Calu3 (cell line): ENCODE measurements at places on chromosomes 7 and 10. TPM values are rescaled to one million over a fixed set of nuclear protein-coding genes. Genes with fewer than 3 reads are reported as not detected.

GRCh38 chr10:33129141-33129995 lies 171.3 kb upstream of the ITGB1 start:
- no peak for DNase-seq

- no peak for DNase-seq
Measured at GRCh38 chr7:105399043-105399725, 10.5 kb upstream of the SRPK2 start.

DNA sequence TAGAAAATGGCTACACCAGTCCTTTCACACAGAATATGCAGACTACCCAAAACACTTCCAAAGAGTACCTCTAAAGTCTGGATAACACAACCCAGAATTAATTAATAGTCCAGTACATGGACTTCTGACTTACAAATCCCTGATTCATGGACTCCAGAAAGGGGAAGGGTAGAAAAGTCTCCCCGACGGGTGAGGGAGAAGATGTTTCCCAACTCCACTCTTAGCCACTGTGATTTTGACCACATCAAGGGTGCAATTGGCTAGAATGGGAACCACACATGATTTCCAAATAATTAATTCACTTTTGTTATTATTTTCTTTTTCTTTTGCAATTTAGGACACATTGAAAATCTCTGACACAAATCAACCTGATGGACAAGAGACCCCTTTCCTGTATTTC lies 1.4 kb downstream of the TMEM130 start:
- no peak for DNase-seq

- no peak for DNase-seq
Measured at GRCh38 chr10:9608602-9609001, 1409.1 kb upstream of the CELF2 start.

DNA sequence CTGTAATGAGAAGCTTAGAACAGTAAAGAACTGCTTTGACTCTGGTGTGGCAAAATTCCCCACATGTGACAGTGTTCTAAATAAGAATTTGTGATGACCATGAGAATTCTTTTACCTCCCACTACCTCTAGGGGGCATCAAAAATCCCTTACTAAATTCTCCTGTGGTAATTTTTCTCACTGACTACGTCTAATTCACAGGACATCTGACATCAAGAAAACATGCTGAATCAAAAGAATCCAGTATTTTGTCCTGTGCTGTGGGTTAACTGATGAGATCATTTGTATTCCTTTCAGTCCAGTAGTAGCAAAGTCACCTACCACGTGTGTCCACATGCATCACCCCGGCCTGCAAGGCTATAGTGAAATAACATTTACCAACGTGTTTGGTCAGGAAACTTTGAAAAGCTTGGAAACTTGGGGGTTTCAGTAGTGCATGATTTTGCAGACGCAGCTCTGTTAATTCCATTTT lies 103.8 kb downstream of the ATE1 start:
- DNase-seq, result peak; percentile 4

DNA sequence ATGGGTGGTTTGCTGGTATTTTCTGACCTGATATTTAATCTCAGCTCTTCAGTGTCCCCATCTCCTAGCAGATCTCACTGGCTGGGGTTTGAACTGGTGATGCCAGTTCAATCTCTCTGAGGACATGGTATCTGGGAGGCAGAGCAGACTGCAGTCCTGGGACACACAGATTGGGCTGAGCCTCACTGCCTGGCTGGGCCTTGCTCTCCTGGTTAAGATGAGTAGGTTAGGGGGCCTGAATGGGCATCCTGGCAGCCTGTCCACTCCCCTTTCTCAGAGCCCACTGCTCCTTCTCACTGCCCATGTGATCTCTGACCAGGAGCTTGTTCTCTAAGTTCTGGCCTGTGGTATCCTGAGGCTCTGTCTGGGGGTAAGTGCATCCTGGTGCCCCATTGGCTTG lies 363.4 kb downstream of the GLRX3 start:
- no peak for DNase-seq

DNA sequence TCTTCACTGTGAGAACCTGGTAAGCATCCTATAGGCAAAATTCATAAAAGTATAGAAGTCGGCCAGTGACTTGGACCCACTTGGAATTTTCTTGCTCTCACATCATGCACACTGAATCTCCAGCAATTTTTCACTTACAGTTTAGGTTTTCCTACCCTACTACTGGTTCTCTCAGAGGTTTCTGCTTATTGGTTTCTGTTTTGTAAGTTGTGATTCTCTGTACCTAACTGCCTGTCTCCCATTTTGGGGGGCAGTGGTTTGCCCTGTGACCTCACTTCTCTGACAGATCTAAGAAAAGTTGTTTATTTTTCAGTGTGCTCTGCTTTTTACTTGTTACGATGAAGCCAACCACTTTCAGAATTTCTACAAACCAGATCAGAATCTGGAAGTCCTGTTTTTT lies 158.1 kb downstream of the CFTR start:
- DNase-seq, result no peak

- DNase-seq, result no peak
Measured at GRCh38 chr7:105958012-105958411, 5.1 kb upstream of the CDHR3 start.

DNA sequence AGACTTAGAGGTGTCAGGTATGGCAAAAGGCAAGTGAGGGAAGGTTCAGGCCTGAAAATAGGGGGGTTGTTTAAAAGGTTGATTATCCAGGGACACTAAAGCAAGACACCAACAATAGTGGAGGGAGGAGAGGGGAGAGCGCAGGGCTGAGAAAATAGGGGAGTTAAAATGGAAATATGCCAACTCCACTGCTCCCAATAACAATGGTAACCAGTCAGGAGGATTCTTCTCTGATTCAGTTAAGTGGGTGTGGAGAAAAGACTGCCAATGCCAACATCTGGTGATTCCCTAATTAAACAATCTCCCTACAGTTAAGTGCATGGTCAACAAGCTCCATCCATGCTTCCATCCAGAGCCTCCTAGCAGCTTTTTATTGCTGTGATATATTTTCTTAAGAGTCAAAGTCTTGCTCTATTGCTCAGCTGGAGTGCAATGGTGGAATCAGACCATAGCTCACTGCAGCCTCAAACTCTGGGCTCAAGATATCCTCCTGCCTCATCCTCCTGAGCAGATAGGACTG lies 183.3 kb downstream of the JAZF1 start:
- no peak for DNase-seq

GRCh38 chr10:73876566-73876965 lies 2.2 kb upstream of the CAMK2G start:
- DNase-seq, result no peak

GRCh38 chr10:17671307-17671706 lies 27.4 kb downstream of the STAM start:
- no peak for DNase-seq

DNA sequence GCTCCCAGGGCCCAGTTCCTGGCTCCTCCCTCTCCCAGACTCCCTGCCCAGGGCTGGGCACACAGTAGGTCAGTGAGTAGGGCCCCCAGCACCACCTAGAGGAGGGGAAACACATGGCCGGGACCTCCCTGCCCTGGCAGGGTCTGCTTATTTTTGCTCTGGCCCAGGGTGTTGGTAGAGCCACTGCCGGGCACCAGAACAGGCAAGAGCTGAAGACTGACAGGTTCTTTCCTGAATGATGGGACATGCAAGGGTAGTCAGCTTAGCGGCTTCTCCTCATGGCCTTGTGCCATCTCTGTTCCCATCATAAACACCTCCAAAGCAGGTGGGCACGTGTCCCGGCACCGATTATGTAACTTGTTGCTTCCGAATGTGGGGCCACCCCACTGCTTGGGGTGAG lies 86.5 kb downstream of the NEURL1 start:
- DNase-seq, result no peak

DNA sequence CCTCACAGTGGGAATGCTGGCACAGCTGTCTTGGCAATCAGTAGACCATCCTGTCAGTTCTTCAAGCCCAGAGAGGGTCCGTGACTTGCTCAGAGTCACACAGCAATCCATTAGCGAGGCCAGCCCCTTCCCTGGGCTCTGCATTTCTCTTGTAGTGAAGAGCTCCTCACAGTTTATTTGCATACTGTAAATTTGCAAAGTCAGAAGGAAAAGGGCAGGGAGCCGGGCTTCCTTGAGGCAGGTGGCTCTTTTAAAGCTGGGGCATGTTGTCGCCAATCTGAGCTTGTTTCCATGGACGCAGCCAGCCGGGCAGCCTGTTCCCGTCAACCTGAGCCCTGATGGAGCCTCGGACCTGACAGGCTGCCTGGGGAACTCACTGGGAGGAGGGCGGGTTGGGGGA lies 123.4 kb downstream of the CUX1 start:
- DNase-seq, result no peak

- peak; percentile 32 for DNase-seq
Measured at GRCh38 chr7:128829391-128830166, 627 bp upstream of the FLNC start.

DNA sequence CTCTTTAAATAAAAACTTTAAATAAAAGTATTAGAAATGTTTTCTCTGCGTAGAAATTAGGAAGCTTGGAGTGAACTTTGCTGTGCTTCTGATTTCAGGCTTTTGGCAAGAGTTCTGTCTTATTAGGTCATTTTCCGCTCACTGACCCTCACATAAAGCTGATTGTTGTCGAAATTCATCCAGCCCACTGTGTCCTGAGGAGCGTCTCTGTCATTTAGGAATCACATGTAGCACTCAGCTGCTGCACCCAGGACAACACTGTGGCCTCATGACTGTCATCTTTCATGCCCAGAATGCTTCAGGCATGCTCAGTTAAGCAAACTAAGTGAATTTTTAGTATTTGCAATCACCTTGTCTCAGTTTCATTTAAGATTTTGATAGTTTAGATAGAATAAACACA lies 57.8 kb upstream of the MSRB2 start:
- DNase-seq, result no peak

- DNase-seq, result no peak
Measured at GRCh38 chr7:22980422-22980821, 33.5 kb downstream of the HYCC1 start.

DNA sequence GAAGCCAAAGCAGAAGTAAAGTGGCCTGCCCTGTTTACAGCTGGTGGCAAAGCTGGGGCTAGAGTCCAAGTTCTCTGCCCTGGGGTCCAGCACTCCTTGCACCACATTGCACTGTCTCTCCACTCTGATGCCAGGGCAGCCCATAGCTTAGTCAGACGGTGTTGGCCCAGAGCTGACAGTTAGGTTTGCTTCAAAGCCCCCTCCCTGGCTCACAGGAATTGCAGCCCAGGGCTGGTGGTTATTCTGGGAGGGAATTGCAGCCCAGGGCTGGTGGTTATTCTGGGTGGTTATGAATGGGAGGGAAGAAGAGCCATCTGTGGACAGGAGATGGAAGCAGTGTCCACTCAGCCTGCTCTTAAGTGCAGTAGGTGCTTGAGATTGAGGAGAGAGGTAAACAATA lies 88.9 kb downstream of the SCRN1 start:
- DNase-seq, result no peak

DNA sequence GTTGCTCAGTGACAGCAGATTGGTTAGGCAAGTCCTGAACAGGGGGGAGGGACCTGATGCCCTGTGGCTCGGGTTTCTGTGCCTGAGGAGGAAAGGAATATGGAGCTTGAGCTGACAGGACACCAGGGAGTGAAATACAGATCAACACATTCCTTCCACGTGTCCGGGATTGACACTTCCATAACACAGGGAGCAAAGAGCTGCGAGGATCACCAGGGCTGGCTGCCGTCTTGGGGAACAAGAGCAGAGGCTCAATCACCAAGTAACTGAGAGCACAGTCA lies 36.7 kb upstream of the EFCAB10 start:
- DNase-seq, result no peak

DNA sequence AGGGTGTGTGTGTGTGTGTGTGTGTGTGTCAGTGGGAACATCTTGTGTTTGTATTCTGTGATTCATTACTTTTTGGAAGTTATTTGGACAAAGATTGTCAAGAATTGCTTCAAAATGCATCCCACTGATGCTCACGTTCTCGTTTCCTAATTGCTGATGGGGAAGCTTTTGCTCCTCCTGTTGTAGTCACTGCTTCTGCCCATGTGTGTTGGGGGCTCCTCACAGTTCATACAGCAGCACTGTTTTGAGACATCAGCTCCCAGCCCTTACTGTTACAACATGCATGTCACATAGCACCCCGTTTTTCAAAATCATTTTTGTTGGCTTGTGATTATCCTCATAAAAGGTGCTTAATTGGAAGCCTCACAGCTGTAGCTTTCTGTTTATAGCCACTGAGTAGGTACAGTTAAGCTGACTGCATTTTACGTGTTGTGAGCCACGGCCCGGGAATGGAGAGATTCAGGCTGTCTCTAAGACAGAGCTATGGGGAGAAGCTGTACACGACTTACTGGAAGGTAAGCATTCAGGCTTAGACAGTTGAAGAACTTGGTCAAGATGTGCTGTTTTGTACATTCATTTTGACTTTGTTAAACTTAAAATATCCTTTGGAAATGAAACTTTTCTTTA lies 87.4 kb downstream of the BICC1 start:
- DNase-seq, result no peak

GRCh38 chr7:5462216-5462615 lies 38.6 kb upstream of the TNRC18 start:
- no peak for DNase-seq

GRCh38 chr7:70761711-70762328 lies 370.1 kb upstream of the GALNT17 start:
- no peak for DNase-seq

DNA sequence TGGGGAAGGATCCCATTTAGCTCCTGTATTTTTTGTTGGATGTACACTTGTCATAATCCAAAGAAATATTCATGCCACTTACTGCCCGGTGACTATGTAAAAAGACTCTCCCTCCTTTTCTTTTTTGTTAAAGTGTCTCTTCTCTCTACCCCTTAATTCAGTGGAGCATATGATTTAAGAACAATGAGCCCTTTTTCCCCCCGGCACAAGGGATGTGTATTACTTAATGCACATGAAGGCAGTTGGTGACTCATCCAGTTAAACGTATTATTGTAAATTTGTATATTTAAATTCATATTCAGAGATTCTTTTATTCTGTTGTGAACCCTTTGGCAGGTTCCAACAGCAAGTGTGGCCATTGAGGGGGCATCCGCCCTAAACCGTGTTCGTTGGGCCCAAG lies 241.9 kb downstream of the SLC25A13 start:
- no peak for DNase-seq

DNA sequence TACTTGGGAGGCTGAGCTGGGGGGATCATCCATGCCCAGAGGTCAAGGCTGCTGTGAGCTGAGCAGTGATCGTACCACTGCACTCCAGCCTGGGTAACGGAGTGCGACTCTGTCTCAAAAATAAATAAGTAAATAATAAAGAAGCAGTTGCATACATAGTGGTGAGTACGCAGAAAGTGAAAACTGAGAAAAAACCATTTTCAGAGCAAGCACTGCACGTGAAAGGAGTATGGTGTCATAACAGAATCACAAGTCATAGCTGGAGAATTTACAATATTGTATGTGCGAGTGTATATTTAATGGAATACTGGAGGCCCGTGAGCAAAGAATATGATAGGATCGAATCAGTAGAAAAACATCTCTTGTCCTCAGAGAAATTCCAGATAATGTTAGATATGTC lies 22.3 kb downstream of the KIAA1217 start:
- DNase-seq, result no peak

GRCh38 chr7:68321076-68321639 lies 1277.1 kb upstream of the AUTS2 start:
- no peak for DNase-seq

Gene PTF1A
- total RNA-seq, result not detected in 2 replicates

Gene OIT3
- 1.4 and 1.9 TPM in 2 replicates for total RNA-seq

Gene CAMK1D
- total RNA-seq, result 2.6 and 2.7 TPM in 2 replicates

Gene CHRM2
- total RNA-seq, result not detected in 2 replicates

Gene CYP3A7
- total RNA-seq, result 0.71 and 0.86 TPM in 2 replicates

Gene CDNF
- total RNA-seq, result 2.3 and 2.4 TPM in 2 replicates

Gene ADIRF
- 2.2 TPM in 1 of 2 replicates, not detected in the other for total RNA-seq

Gene MOGAT3
- total RNA-seq, result not detected in 2 replicates

Gene SPDYE2B
- total RNA-seq, result not detected in 2 replicates

Gene SMO
- 2.1 and 3.6 TPM in 2 replicates for total RNA-seq

Gene VAX1
- total RNA-seq, result not detected in 2 replicates

Gene OGDH
- 100 and 105 TPM in 2 replicates for total RNA-seq

Gene HMX2
- not detected in 2 replicates for total RNA-seq

Gene STK32C
- 13.5 and 16.0 TPM in 2 replicates for total RNA-seq

Gene AKR1C3
- 177 and 181 TPM in 2 replicates for total RNA-seq
